ENCODE measurements at places on chromosomes 3 and 15. TPM values are rescaled to one million over a fixed set of nuclear protein-coding genes. Genes with fewer than 3 reads are reported as not detected.

OR5H1 gene
- total RNA-seq: not detected

PLSCR1 gene
- 37.0 TPM for total RNA-seq

FBLN2 gene
- total RNA-seq: 84.3 TPM

SCAANT1 gene
- total RNA-seq: not detected

C3orf20 gene
- total RNA-seq: not detected

RAD51 gene
- total RNA-seq: 9.2 TPM

LIPC gene
- 1.0 TPM for total RNA-seq

CX3CR1 gene
- total RNA-seq: 4.8 TPM

RBPMS2 gene
- total RNA-seq: 0.41 TPM

SPINK8 gene
- not detected for total RNA-seq

PTX3 gene
- total RNA-seq: 3.5 TPM

GRCh38 chr3:126858401-126858800, 124.5 kb upstream of the PLXNA1 start:
- DNase-seq: no peak

- peak; percentile 27 for DNase-seq
Observed at GRCh38 chr3:59970376-59970775, 920.6 kb upstream of the CFAP20DC start.

DNA sequence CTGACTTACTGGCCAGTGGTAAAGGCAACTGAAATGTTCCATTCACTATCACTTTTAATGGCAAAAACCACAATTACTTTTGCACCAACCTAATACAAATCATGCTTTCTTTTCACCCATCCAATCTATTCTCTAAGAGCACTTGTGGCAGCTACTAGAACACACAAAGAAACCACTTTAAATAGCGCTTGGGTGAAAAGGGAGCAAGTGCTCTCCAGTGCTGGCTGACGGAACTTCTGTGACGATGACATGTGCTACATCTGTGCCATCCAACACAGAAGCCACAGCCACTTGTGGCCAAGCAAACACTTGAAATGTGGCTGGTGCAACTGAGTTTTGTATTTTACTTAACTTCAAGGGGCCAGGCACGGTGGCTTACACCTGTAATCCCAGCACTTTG, 18.9 kb downstream of the SH3BP5 start:
- DNase-seq: no peak

DNA sequence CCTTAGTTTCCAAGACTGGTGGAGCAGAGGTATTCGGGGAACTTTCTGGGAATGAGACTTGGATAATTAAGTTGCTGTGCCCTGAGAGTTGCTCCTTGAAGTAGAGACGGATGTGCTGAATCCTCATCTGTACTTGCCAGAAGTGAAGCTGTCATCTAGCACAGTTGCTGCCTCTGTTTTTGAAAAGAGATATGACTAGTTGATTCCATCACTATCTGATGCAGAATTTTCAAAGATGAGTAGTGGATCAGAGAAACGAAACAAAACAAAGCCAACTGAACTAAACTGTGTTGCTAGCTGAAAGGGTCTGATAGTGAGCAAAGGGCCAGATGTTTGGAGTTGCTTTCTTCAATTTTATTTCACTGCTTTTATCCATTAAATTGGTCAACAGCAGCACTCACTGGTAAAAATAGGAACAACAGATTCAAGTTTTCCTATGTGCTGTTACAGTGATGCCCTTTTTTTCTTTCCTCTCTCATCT, 52.7 kb downstream of the MITF start:
- DNase-seq: peak; percentile 69

GRCh38 chr3:32460031-32460749, 42.5 kb downstream of the CMTM6 start:
- DNase-seq: peak; percentile 70

GRCh38 chr3:193046371-193046770, 128.7 kb upstream of the MB21D2 start:
- DNase-seq: peak; percentile 17

DNA sequence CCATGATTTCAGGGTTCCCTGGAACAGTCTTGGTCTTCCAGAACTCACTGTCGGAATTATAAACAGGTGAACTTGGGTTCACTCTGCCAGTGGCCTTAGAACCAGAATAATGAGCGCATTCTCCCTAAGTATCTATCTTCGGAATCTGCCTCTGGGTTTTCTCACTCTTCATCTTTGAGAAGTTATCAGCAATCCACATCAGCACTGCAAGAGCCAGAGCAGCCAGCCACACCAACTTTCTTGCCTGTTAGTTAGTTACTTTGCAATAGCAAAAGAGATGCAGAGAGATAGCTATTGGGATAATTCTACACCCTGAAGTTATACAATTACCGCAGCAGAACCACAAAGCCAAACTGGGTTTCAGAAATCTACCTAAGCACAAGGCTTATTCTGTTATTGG, 25.8 kb downstream of the GLB1 start:
- no peak for DNase-seq

DNA sequence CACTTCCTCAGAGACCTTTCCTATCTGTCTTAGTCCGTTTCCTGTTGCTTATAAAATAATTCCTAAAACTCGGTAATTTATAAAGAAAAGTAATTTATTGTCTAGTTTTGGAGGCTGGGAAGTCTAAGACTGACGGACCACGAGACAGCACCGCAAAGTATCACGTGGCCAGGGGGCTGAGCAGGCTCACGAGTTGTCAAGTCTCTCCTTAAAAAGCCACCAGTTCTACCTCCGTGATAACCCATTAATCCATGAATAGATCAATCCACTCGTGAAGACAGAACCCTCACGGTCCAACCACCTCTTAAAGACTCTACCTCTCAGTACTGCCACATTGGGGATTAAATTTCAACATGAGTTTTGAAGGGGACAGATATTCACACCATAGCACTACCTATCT, 821 bp downstream of the LINS1 start:
- peak; percentile 15 for DNase-seq

- no peak for DNase-seq
Observed at GRCh38 chr3:35071772-35072171, 567.6 kb upstream of the ARPP21 start.

GRCh38 chr15:60643555-60643954, 164.6 kb upstream of the ICE2 start:
- DNase-seq: no peak

DNA sequence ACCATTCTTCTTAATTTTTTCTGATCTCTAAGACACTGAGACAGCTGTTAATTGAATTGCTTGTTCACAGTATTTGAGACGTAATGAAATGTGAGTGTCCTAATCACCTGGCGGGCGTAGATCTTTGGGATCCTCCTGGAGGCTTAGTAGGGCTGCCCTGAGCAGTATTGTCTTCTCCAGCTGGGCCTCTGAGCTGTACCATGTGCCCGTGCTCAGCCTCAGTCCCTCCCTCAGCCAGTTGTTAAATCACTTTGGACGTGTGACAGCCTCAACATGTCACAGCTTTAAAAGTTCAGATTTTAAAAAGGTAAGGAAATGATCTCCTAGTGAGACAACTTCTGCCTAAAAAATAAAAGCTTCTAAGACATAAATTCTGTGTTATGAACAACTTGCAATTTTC, 35.5 kb downstream of the IGF1R start:
- peak; percentile 49 for DNase-seq

- peak; percentile 87 for DNase-seq
Observed at GRCh38 chr15:90101130-90101968, 919 bp downstream of the IDH2 start.

- DNase-seq: no peak
Observed at GRCh38 chr3:14769544-14770325, 49.0 kb upstream of the FGD5 start.
